ENCODE measurements at places on chromosomes 7 and 10. TPM values are rescaled to one million over a fixed set of nuclear protein-coding genes. Genes with fewer than 3 reads are reported as not detected.

Gene SPDYE2B
- total RNA-seq, result not detected

Gene CYP3A5
- total RNA-seq, result not detected

Gene STEAP1
- not detected for total RNA-seq

Gene DENND2A
- not detected for total RNA-seq

Gene R3HCC1L
- 19.1 TPM for total RNA-seq

Gene OR2A12
- not detected for total RNA-seq

Gene GHRHR
- total RNA-seq, result not detected

Gene TMEM270
- total RNA-seq, result not detected

Gene FEZF1
- total RNA-seq, result not detected

Gene NUDT1
- 85.7 TPM for total RNA-seq

Gene EPHA1
- 0.47 TPM for total RNA-seq

Gene PDZD7
- total RNA-seq, result 0.59 TPM

Gene LRRC4
- not detected for total RNA-seq

Gene PNPLA8
- 13.8 TPM for total RNA-seq

Gene PODXL
- 3.2 TPM for total RNA-seq

Gene TAS2R5
- total RNA-seq, result 1.8 TPM

Gene RSPH10B2
- 1.2 TPM for total RNA-seq

Measured in activated CD8-positive, alpha-beta memory T cell treated with anti-CD3 and anti-CD28 coated beads, Interleukin-2, amount 10 ng/mL, durations not matched to agents 7 days and 5 days (primary cell).